ENCODE measurements at places on chromosomes 16 and 17.

GRCh38 chr16:79327836-79328235 is 272.7 kb downstream of the MAF start:
- DNase-seq, result no peak

DNA sequence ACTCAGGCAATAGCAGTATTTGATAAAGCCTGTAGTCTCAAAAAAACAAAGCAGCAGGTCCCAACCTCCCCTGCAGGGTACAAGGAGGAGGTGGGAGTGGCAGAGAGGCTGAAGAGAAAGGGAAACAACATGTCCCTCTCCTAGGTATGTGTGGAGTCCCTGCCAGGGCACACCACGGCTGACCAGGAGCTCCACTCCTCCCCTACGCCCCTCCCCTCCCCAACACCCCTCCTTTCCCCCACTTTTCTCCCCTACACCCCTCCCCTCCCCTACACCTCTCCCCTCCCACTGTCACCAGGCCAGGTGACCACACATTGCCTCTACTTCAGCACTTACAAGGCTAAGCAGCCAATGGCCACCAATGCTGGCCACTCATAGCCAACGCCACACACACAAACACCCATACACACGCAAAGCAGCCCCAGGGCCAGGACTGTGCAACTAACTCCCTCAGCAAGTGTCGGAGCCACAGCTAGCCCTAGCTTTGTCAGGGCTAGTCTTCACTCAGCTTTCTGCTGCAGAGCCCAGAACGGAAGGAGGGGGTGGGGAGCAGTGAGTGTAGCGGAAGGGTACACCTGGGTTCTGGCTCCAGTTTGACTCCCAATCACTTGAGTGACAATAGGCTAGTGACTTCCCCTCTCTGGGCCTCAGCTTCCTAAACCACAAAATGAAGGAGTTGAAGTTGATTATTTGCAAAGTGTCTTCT is 8.2 kb downstream of the CAVIN1 start:
- peak; percentile 68 for DNase-seq

DNA sequence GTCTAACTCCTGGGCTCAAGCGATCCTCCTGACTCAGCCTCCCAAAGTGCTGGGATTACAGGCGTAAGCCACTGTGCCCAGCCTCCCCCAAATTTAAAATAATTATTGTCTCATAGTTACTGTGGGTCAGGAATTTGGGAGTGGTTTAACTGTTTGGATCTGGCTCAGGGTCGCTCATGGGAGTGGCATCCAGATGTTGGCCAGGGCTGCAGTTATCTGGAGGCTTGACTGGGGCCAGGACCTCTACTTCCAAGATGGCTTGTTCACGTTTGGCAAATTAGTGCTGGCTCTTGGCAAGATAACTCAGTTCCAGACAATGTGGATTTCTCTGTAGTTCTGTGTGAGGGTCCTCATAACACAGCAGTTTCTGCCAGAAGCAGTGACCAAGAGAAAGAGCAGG is 8.0 kb downstream of the TEN1 start:
- DNase-seq, result no peak

DNA sequence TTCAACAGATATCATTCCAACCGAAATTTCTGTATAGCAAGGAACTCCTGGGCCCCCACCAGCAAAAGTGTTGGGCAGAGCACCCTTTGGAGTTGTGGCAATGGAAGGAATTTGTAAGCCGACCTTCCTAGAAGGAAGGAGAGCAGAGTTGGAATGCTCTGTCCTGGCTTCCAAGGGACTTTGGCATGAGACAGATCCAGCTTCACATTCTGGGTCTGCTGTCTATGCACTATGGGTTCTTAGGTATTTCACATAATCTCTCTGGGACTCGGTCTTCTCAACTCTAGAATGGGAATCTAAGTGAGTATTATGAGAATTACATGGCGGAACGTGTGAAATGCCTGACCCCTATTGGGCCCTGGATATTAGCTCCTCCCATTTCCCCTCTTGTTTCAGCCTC is 63.2 kb upstream of the MARCHF10 start:
- no peak for DNase-seq

GRCh38 chr16:25060920-25061319 is 45.8 kb upstream of the ARHGAP17 start:
- DNase-seq, result no peak

DNA sequence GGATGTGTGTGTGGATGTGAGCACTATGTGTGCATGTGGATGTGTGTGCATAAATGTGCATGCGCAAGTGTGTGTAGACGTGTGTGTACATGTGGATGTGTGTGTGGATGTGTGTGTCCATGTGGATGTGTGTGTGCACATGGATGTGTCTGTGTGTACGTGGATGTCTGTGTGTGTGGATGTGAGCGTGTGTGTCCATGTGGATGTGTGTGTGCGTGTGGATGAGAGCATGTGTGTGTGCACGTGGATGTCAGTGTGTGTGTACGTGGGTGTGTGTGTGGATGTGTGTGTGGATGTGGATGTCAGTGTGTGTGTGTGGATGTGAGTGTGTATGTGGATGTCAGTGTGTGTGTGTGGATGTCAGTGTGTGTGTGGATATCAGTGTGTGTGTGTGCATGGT is 63.6 kb upstream of the DOC2B start:
- no peak for DNase-seq

GRCh38 chr16:13957197-13958078 is 37.5 kb downstream of the ERCC4 start:
- peak; percentile 13 for DNase-seq

GRCh38 chr17:55576237-55576995 is 65.2 kb upstream of the SMIM36 start:
- peak; percentile 14 for DNase-seq

DNA sequence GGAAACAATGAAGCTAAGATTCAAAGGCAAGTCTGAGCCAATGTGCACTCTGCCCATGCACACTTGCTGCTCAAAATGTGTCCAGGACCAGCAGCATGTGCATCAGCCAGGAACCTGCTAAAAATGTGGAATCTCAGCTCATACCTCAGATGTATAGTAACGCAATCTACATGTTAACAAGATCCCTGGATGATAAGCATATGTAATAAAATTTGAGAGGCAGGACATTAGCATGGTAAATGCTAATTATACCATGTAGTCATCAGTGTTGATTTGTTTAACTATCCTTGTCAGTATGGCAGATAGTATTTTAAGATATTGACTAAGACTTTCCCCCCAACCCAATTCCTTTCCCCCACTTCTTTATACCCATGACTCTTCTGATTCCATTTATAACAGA is 379.6 kb downstream of the TOX3 start:
- DNase-seq, result no peak

DNA sequence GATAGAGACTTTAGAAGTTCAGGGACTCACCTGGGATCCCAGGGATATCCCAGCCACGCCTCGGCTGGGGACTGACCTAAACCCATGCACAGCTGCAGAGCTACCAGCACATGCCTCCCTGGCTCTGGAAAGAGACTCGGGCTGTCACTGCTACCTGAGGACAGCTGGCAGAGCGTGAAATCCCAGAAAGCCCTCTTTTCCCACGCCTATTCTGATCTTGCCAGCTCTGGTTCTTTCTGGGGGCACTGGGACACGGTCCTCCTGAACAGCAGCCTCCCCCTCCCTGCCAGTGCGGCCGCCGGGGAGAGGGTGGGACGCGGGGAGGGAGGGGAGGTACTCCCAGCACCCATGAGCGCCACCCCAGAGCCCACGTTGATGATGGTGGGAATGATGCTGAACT is 10.8 kb downstream of the P2RX5 start:
- no peak for DNase-seq

DNA sequence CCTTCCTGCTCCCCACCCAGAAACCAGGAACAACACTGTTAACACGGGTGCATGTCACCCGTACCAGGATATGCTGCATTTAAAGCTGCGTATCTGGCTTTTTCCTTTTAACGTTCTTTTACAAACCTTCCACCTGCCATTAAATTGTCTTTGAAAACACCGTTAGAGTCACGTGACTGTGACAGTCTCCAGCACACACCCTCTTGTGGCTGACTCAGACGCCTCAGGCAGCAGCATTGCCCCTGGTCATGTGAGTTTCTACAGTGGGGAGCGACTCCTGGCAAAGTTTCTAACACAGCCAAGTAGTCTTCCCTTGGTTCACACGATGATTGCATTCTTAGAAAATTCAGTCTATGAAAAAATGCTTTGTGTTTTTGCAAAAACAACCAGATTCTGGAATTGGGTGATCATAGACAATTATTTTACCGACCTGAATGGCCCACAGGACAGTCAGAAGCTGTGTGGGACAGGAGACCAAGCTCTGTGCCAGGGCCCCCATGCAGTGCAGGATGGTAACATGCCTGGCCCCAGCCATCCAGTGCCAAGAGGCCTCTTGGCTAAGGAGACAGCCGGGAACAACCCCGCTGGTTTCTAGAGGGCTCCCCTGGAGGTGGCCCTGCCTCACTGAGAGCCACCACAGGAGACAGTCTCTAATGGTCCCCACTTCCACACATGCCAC is 199.1 kb downstream of the KATNIP start:
- DNase-seq, result peak; percentile 16

- no peak for DNase-seq
Measured at GRCh38 chr17:83187782-83188311, 108.4 kb downstream of the METRNL start.

- DNase-seq, result no peak
Measured at GRCh38 chr17:74691151-74691550, 21.6 kb downstream of the CD300LF start.

GRCh38 chr16:75452464-75453190 is 11.9 kb downstream of the TMEM170A start:
- no peak for DNase-seq

GRCh38 chr17:77323413-77324171 is 182.8 kb downstream of the SEC14L1 start:
- DNase-seq, result no peak

- DNase-seq, result no peak
Measured at GRCh38 chr16:27345201-27345600, 31.4 kb downstream of the IL4R start.

DNA sequence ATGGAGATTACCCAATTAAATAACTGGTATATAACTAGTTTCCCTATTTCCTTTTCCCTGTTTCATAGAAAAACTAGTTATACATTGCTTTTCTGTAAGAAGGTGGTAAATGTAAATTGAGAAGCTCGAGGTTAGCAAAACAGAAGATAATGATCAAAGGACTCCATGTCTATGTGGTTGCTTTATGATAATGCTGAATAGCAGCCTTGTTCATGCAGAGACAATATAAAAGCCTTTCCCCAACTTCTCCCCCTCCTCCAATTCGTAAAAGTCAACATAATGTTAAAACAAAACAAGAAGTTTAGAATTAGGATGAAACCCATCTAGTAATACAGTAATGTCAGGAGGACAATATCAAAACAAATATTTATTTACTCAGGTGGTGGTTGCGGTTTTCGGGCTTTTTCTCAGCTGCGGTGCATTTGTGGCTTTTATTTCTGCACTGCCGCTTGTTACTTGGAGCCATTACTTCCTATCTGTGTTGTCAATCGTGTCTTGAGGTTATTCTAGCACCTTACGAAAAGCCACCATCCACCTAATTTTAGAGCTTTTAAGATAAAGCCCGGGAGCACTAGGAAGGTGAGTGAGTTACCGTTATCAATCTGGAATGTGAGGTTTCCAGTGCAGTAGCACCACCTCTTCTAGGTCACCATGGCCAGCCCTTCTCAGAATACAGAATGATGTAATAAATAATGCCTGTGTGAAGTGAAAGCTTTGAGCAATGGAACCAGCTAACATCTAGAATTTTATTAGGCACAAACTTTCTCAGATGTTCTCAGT is 297.5 kb downstream of the CDH13 start:
- DNase-seq, result no peak

DNA sequence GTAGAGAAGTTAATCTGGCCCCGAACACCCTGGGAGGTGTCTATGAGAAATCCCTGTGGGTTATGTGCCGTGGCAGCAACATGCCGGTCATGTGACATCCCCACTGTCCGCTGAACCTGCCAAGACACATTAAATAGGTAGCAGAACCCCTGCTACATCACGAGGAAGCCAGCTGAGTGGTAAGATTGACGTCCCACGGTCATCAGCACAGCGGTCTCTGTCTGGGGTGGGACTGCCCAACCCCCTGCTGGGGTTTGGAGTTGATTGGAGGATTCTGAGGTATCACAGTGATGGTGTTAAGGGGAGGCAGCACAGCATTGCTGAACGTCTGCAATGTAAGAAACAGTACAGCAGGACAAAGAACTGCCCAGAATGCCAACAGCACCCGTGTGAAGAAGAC is 2.0 kb downstream of the TMED6 start:
- DNase-seq, result no peak

DNA sequence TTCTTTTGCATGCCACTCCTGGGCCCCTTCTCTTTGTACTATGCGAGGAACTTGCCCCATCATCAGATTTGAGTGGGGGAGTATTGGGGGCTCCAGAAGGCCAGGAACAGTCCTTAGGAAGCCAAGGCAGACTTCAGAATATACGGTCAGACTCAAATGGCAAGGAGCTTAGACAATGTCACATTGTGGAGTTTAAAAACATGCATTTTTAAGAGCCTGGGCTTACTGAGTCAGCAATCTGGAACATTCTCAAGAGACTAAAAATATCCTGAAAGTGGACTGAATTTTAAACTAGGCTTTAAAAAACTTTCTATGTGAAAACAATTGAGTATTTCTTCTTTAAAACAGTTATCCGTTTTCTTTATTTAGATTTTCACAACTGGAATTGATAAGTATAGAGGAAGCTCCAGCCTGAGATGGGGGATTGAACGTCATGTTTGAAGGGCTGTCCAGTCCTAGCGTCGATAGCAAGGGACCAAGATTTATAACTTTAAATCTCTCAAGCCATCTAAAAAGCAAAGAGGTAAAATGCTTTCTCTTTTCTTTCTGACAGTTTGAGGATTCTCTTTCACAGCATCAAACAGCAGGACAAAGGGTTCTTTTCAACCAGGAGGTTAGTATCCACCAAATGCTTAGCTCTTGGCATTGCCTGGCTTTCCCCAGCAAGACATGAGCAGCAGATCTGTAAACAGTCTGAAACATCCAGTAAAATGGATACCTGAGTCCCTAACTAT is 45.8 kb upstream of the CDRT4 start:
- no peak for DNase-seq

Measured in activated CD4-positive, alpha-beta T cell treated with anti-CD3 and anti-CD28 coated beads, Interleukin-2, amount 50 U/mL, for 48 hours (primary cell).